Stimulated activated CD4-positive, alpha-beta T cell treated with anti-CD3 and anti-CD28 coated beads, Interleukin-1b, Interleukin-23, amount 100 ng/mL, for 1 hour (primary cell): ENCODE measurements at places on chromosomes 7 and 10.

GRCh38 chr7:30941582-30942323 lies 22.0 kb upstream of the GHRHR start:
- no peak for DNase-seq

DNA sequence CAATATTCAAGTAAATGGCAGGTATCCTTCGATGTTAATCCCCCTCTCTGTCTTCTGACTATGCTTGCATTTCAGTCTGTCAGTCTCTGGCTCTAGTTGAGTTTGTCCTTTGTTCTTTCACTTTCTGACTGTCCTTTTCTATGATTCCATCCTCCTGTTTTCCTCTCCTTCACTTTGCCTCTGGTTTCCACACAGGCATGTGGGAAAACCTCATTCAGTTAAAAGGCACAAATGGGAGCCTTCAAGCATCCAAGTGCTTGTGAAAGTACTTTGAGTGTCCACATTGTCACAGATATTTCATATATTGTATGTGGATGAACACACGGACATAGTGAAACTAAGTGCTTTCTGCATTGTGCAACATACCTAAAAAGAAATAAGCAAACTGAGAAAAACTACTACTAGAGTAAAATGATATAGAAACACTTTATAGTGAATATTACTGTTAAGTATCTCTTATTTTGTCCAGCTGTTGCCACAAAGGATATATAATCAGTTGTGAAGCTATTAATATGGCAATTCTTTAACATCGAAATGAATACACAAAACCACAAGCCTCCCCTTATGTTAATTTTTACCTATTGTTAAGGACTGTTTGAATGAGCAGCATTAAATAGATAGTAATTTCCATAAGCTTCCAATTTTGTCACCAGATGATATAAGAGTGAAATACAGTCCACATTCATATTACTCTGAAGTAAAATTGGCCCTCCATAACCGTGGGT lies 71.7 kb downstream of the NRBF2 start:
- no peak for DNase-seq

- no peak for DNase-seq
These were observed 20.7 kb downstream of the PLPP4 start for GRCh38 chr10:120477743-120478141.

DNA sequence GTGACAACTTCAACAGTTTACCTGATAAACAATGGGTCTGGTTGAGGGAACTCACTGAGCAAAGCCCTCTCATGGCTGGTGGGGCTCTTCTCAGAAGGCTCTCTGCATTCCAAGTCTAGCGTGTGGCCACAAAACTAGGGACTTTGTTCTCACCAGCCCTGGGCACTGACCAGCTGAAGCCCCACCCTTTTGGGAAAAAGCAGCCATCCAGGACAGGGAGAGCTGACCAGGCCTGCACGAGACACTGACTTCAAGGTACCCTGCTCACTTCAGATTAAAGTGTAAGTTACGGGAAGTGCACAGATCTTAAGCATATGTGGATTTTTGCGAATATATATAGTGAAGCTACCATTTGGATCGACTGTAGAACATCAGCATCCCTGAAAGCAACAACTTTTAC lies 67.4 kb upstream of the LRRC4 start:
- DNase-seq: no peak

GRCh38 chr7:138963675-138964074 lies 17.5 kb downstream of the KIAA1549 start:
- no peak for DNase-seq

GRCh38 chr7:87144173-87144657 lies 8.0 kb upstream of the DMTF1 start:
- DNase-seq: no peak

DNA sequence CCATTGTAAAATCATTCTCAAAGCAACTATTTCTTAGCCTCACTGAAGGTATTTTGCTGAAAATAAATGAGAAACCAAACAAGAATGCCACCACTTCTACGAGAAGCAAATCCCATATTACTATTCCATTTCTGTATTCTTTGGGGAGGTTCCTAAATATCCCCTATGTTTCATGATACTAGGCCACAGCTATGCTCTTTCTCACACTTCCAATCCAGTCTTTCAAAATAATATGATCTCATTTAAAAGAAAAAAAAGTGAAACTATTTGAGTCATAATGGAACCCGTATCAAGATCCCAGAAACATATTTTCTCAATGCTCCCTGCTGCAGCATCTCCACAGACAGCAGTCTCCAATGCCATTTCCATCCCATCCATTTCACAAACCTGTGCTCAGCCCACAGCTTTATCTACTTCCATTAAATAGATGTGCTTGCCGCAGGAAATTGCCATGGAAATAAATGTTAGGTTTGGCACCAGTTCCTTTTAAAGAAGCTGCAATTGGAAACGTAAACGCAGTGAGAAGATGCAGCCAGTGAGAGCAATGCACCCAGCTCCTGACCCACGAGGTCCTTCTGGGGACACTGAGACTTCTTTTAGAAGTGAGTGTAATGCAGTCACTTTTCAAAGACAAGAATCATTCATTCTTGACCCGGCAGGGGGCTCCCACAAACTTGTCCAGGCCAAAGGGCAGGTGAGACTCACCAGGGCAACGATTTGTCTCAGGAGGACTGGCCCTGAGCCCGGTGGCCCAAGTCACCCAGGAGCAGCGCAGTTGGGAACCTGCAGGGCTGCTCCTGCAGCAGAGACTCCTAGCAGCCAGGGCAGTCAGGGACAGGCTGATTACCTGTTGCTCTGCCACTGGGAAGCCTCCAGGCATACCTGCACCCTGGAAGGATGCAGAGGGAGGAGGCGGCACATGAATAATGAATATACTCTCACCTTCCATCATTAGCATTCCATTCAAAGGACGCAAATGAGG lies 99.6 kb downstream of the C10orf90 start:
- DNase-seq: no peak

GRCh38 chr10:124138195-124138882 lies 44.9 kb upstream of the CHST15 start:
- DNase-seq: no peak

DNA sequence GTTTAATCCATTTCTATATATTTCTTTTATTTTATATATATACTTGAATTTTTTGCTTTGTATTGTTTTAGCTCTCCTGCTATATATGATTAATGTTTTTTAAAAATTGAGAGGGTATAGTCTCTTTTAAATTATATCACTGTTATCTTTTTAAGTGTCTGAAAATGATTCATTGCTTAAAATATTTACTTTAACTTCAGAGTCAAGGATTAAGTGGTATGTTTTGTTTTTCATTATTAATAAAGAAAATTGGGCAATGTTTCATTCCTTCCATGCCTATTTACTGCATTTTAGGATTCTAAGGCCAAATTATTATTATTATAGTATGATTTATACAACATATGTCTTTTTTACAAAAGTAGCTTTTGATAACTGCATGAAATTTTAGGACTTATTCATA lies 67.2 kb upstream of the THSD7A start:
- DNase-seq: no peak

DNA sequence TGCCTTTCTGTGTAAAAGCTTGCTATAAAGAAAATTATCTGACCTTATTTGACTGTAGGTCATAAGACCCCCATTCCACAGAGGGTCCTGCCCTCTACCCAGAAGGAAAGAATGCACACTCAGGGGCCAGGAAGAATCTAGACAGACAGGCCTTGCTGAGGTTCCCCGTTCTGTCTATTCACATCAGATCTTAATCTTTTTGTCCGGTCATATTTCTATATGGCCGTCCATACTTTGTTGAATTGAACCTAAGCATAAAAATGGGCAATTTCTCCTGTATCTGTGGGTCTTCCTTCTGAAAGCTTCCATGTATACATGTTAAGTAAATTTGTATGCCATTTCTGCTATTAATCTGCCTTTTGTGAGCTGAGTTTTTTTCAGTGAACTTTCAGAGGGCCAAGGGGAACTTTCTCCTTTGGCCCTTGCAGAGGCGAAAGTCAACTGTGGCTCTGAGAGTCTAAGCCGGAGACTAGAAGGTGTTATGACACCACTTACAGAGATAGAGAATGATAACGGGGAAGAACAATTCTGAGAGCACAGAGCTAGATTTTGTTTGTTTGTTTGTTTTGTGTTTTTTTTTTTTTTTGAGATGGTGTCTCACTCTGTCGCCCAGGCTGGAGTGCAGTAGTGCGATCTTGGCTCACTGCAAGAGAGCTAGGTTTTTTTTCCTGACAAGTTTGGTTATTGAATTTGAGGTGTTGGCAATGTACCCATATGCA lies 11.6 kb upstream of the PRKAR2B start:
- no peak for DNase-seq
